ENCODE measurements at places on chromosomes 3 and 15.

DNA sequence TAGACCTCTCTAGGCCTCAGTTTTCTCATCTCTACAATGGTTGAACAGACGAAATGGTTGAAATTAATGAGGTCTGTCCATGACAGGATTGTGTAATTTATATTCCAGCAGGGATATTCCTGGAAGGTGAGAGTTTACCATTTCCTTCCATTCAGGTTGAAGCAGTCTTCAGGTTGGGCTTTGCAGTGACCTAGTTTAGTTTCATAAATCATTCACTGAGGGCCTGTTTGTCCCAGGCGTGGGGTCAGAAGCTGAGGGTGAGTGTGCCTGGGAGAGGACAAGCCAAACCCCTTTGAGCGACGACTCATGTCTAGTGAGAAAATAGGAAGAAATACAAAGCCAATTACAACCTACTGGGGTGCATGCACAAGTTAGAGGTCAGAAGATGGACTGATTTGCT is 57.2 kb upstream of the CACNA2D3 start:
- no peak for DNase-seq

DNA sequence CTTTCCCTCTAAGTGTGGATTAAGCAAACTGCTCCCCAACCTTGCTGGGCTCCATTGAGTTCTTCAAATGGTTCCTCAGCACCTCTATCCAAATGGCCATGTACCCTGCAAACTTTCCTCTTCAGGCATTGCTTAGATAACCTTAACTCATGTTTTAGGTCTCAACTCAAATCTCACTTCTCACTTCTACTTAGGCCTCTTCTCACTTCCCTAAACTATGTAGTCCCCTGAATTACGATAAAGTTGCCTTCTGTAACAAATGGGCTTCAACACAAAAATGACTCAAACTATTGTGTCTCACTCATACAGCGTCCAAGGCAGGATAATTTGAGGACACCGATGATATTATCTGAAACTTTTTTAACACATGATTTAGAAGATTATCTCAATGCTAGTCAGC is 62.4 kb upstream of the STAC start:
- DNase-seq = no peak

DNA sequence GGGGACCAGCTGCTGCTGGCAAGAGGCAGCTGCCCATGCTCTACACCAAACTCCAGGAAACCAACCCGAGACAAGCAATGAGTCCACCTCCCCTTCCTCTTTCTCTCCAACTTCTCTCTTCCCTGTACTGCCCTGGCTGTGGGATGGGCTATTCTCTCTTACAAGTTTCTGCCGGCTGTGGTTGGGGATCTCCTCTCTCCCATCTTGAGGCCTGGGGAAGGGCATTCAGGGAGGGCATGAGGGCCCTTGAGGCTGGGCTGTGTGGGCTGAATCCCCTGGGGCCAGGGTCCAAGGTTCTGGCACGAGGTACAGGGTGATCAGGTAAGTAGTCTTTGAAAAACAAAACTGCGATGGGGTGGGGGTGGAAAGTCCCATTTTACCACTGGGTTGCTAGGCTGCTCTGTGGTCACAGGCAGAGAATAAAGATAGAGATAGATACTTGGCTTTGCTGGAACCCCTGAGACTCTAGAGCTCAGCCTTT is 32.3 kb upstream of the CTSH start:
- peak; percentile 62 for DNase-seq

GRCh38 chr3:124783696-124784095 is 53.4 kb downstream of the UMPS start:
- peak; percentile 79 for DNase-seq

- DNase-seq = no peak
Observed at GRCh38 chr3:33746416-33747116, 28.5 kb upstream of the CLASP2 start.

DNA sequence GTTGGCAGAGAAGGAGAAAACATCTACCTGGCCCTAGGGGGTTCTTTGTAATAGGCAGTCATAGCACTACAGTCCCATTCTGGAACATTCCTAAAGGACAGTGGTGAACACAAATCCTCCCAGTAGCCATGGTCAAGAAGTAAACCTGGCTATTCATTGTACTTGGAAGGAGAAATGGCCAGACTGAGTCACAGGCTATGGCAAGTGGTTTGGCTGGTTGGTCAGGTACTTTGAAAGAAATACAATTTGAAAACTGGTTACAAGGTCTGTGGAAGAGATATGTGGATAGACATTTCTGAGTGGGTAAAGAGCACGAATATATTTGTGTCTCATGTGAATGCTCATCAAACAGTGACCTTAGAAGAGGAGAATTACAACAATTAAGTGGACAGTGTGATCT is 33.0 kb upstream of the FAN1 start:
- DNase-seq = no peak

GRCh38 chr3:176352716-176353334 is 844.5 kb downstream of the TBL1XR1 start:
- no peak for DNase-seq

- DNase-seq = peak; percentile 28
Observed at GRCh38 chr15:101723171-101723873, 951 bp downstream of the TARS3 start.

- no peak for DNase-seq
Observed at GRCh38 chr3:142356818-142357217, 91.0 kb downstream of the XRN1 start.

DNA sequence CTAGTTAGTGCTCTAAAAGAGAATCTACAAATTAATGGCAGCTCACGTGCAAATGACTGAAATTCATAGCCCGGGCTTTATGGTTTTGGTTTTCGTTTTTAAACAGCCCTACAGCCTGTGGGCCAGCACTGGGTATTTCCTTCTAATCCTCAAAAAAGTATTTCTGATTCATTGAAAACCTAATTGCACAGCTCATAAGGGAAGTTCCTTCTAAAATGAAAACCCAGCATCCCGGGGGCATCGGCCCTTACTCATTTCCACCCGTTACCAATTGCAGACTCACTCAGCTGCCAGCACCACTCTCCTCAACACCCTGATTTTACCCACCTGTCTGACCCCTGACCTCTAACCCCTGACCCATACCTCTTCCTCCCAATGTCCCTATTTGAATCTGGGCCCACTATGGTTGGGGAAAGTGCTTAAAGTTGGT is 59.5 kb upstream of the ZNF148 start:
- DNase-seq = no peak

GRCh38 chr3:72288955-72289691 is 504.2 kb upstream of the PROK2 start:
- peak; percentile 89 for DNase-seq

GRCh38 chr3:40387001-40387894 is at the start of gene ENTPD3:
Gene ENTPD3 (plus strand): TSS chr3:40387184. CDS start chr3:40388058, 874 bp downstream.
- DNase-seq = no peak

DNA sequence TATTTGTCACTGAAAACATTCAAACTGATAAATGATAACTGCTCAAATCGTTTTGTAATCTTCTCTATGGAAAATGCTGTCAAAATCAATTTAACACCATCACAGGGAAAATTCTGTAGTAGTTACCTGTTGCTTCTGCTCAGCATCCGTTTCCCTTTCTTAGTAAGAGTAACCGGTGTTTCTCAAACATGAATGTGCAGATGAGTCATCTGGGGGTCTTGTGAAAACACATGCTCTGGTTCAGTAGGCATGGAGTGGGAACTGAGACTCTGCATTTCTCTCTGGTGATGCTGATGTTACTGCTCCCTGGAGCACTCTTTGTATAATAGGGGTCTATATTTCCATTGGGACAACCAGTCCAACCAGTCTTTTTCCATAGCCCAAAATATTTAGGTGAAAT is 145.1 kb downstream of the SEMA6D start:
- DNase-seq = no peak

- no peak for DNase-seq
Observed at GRCh38 chr3:145972851-145973250, 188.1 kb downstream of the PLOD2 start.
